ENCODE measurements at places on chromosomes 3 and 15. TPM values are rescaled to one million over a fixed set of nuclear protein-coding genes. Genes with fewer than 3 reads are reported as not detected.

The RTP3 gene
- polyA plus RNA-seq: 0.16 TPM

The CA12 gene
- 2.9 TPM for polyA plus RNA-seq

The MKRN2 gene
- polyA plus RNA-seq: 9.1 TPM

DNA sequence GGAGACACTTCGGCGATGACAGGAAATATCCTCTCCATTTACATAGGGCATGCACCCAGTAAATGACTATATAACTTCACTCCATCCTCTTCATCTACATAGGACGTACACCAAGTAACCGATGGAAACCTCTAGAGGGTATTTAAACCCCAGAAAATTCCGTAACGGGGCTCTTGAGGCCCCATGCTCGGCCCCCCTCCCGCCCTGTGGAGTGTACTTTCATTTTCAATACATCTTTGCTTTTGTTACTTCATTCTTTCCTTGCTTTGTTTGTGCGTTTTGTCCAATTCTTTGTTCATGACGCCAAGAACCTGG, 7.5 kb upstream of the FAM107A start:
- DNase-seq: no peak

The CYP8B1 gene
- not detected for polyA plus RNA-seq

DNA sequence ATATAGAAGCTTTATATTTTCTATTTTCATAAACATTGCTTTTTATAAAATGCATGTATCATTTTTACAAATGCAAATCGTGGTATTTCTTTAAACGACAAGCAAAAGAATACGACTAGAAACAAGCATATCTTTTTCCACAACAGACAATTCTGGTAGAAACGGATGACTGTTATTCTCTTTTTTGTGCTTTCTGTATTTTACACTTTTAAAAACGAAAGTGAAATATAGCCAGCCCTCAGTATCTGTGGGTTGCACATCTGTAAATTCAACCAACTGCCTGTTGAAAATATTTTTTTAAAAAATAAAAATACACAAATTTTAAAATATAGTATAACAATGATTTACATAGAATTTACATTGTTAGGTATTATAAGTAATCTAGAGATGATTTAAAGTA, 61.3 kb downstream of the PRTG start:
- DNase-seq: no peak

DNA sequence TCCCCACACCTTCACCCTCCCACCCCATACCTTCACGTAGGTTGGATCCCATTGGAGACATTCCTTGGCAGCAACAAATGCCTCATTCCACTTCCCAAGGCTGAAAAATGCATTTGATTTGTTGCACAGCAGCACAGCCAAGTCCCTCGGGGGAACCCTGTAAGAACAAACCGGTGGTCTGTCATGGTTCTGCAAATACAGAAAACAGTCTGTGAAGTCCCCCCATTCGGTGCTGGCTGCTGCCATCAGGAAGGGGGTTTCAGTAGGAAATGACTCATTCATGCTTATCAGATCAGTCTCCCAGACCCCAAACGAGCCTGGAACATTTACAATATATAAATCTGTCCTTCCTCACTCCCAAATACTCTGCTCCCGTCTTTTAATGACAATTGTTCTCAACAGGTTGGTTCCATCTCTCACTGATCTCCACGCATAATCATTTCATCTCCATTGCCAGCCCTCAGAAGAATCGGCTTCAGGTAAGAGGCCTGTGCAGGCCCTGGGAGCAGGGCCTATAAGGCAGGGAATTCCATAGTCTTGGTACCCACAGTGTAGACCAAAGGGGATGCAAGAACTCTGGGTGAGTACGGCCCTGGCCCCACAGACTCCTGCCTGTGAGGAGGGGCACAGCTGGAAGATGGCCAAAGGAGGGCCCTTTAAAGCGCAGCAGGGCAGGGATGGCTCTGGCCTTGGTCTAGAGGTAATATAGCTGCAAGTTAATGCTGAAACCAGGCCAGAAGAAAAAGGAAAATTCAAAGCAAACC, 41.6 kb downstream of the TRANK1 start:
- no peak for DNase-seq

DNA sequence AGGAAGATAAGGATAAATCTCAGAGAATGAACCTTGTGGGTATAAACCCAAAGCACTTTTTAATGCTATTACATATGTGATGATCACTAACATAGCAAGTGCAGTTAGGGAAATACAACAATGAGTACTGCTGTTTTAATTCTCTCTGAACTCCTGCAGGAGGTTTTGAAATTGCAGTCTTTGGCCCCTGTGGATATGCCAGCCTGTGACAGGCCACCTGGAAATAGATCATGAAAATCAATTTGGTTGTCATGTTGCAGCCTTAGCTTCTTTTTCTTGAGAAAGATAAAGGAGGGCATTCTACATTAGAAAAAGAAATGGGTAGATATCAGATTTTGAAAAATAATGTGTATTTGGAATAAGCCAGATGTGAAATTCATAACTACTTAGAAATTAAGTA, 103.6 kb downstream of the RSRC1 start:
- no peak for DNase-seq

DNA sequence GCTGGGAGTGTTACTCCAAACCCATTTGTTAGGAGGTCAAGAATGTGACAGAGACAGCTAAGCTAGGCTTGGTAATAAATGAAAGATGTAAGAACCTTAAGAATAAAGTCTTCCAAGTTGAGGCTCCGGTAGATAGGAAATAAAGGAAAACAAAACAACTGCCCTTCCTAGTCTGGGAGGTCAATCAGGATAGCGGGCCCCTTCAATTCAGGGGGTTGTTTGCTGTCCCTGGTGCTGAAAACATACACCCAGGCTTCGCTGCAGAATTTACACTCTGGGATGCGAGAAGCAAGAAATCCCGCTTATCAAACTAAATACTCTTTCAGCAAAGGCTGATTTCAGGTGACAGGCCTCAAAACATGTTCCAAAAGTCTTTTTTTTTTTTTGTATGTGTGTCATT, 393.4 kb downstream of the NTRK3 start:
- peak; percentile 78 for DNase-seq

The CALML4 gene
- 16.2 TPM for polyA plus RNA-seq

- DNase-seq: no peak
Observed at GRCh38 chr3:88986834-88987233, 120.6 kb upstream of the EPHA3 start.

The RNU5B-1 gene
- polyA plus RNA-seq: not detected

GRCh38 chr3:194489736-194490612, 3.2 kb upstream of the ATP13A3 start:
- DNase-seq: no peak

- DNase-seq: peak; percentile 92
Observed at GRCh38 chr15:60804986-60805949, 326.3 kb upstream of the ICE2 start.

GRCh38 chr3:5282703-5283102, 95.2 kb downstream of the EDEM1 start:
- DNase-seq: no peak

DNA sequence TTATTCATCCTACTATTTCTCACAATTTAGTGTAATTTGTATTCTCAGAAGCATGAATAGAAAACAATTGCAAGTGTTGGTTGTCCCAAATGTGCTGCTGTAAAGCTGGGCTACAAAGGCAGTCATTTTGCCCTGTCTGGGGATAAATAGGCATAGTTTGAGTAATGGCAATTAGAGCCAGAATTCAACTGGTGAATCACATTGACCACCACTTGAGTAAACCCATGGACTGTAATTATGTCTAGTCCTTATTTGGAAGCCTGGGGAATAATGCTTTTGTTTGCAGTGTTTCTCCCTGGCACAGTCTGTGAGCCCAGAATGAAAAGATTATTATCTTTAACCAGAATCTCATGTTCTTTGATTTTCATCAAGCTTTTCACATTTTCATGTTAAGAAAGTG, 30.5 kb upstream of the CHL1 start:
- DNase-seq: no peak

GRCh38 chr3:12746419-12746818, 12.6 kb downstream of the TMEM40 start:
- DNase-seq: no peak

- DNase-seq: peak; percentile 42
Observed at GRCh38 chr15:33126559-33127290, 67.8 kb downstream of the FMN1 start.

The GOLGA8S gene
- 0.05 TPM for polyA plus RNA-seq

The IQCF5 gene
- polyA plus RNA-seq: not detected

GRCh38 chr3:37660782-37661181, 200.9 kb upstream of the CTDSPL start:
- no peak for DNase-seq

GRCh38 chr3:164049847-164050246, 1028.4 kb downstream of the SI start:
- DNase-seq: no peak

DNA sequence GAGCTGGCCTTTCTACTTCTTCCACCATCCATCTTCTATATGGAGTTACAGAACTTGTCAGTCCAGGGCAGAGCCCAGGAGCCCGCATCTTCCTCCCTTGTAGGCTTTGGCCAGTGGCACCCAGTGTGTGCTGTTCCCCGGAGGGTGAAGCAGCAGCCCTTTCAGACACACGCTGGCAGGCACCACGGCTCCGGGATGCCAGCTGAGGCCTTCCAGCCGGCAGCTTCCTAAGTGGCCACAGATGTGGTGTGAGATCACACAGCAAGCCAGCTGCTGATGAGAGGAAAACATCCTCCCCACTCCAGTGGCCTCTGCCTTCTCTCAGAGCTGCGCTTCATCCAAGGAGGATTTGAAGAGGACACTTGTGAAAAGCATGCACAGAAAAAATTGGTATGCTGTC, 24.1 kb downstream of the CRABP1 start:
- DNase-seq: no peak

The LACTB gene
- polyA plus RNA-seq: 21.3 TPM

The LDHAL6B gene
- polyA plus RNA-seq: not detected

- DNase-seq: no peak
Observed at GRCh38 chr3:104347291-104347690, 1019.4 kb upstream of the ALCAM start.

GRCh38 chr15:75920079-75920478, 16.4 kb downstream of the FBXO22 start:
- DNase-seq: no peak

DNA sequence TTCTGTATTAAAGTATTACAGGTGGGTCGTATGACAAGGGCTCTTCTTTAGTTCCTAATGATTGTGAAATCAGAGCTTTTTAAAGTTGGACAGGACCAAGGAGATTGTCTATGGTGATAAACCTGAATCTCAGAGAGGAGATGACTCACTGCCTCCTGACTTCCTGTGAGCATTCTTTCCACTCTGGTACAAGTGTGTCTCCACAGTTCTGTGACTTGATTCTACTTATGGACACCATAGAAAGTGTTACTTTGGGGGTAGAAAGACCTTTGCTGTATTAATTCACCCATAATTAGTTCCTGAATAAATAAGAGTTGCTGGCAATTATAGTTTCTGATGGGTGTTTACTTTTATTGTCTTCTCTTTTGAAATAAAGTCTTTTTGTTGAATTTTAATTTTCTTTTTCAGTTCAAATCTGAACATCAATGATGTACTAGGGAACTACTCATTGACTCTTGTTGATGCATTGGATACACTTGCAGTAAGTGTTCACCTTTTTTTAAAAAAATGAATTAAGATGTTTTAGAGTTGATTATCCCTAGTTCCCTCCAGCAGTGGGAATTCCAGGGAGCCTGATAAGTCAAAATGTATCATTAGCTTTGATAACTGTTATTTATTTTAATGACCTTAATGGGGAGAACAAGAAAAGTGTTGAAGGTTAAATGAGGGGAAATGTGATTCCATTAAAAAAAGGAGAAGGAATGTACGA, 7.4 kb downstream of the EDEM1 start:
- no peak for DNase-seq

DNA sequence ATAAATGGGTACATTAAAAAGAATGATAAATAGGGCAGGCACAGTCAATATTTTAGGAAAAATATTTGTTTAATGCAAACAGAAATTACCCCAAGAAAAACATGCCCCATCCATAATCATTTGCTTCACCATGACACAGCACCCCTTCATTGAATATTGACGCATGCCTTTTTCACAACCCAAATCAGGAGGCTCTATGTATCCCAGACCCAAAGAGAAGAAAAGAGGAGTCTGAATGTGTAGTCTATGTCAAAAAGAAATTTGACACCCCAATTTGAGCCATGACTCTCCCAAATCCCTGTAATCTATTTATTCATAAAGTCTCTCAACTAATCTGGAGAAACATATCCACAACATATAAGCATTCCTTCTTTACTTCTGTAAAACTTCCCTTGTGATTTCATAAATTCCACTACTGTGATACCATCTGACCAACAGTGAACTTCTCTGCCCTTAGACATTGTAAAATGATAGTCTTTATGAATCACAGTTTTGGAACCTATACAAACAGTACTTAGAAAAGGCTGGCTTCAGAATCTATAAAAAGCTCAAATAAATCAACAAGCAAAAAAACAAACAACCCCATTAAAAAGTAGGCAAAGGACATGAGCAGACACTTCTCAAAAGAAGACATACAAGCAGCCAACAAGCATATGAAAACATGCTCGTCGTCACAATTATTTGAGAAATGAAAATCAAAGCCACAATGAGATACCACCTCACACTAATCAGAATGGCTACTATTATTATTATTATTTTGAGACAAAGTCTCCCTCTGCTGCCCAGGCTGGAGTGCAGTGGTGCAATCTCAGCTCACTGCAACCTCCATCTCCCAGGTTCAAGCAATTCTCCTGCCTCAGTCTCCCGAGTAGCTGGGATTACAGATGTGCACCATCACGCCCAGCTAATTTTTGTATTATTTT, 53.4 kb upstream of the XRN1 start:
- no peak for DNase-seq

DNA sequence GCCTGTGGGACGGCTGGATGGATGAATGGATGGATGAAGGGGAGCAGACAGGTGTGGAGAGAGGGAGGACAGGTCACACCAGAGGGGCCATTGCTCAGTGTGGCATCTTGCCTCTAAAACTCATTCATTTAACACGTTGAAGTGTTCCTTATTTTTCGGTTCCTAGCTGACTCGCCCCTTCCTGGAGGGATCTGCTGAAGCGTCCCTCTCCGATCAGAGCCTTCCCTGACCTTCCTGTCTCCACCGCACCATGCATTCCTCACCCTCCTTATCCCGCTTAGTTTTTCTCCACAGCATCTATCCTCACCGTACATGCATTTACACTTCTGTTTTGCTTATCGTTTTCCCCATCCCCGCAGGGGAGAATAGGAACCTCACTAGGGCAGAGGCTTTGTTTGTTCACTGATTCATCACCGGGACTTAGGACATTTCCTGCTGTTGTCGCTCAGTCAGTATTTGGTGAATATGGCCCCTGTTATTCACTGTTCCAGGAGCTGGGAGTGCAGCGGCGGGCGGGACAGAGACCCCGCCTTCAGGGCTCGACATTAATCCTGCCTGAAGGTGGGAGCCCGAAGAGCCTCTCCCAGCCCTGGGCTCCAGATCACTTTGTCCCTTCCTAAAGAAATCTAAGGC, 32.0 kb downstream of the FOXL2 start:
- peak; percentile 56 for DNase-seq

GRCh38 chr3:172313671-172314070, 134.6 kb downstream of the GHSR start:
- DNase-seq: no peak

DNA sequence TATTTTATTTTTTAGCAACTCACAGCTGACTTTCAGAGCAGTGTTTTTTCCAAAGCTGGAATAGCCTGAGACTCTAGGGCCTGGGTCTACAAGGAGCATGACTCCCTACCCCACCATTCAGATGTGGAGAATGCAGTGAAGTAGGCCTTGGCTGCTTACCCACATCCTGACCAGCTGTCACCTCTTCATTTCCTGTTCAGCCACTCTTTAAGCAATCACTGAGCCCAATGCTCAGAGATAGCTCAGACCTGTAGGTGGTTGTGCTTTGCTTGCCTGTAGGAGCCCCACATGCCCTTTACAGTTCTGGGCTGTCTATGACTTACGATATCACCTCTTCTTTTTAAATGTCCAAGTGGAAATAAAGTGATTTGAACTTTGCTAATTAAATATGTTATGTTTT, 148.1 kb downstream of the NEK11 start:
- DNase-seq: no peak

The SV2B gene
- 0.06 TPM for polyA plus RNA-seq

The NCEH1 gene
- 1.5 TPM for polyA plus RNA-seq

The USP4 gene
- 27.8 TPM for polyA plus RNA-seq
